ENCODE measurements at places on chromosomes 12 and 14.

GRCh38 chr12:73547421-73547820, 990.2 kb upstream of the ATXN7L3B start:
- DNase-seq = no peak

DNA sequence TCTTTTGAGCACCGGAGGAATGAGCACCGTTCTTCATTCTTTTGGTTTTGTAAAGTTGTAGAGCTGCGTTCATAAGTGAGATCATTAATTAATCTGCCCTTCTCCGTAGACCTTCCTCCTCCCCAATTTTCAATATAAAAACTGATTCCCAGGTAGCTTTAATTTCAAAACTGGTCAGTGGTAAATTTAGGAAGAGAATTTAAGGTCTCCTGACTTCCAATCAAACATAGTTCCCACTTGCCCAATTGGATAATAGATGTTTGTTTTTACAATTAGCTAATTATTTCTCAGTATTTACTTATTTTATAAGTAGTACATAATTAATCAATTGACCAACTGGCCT, 27.2 kb upstream of the YBX3 start:
- no peak for DNase-seq

- no peak for DNase-seq
Observed at GRCh38 chr12:25213338-25213737, 18.3 kb downstream of the ETFRF1 start.

GRCh38 chr12:106415134-106415533, 57.6 kb downstream of the POLR3B start:
- DNase-seq = no peak

DNA sequence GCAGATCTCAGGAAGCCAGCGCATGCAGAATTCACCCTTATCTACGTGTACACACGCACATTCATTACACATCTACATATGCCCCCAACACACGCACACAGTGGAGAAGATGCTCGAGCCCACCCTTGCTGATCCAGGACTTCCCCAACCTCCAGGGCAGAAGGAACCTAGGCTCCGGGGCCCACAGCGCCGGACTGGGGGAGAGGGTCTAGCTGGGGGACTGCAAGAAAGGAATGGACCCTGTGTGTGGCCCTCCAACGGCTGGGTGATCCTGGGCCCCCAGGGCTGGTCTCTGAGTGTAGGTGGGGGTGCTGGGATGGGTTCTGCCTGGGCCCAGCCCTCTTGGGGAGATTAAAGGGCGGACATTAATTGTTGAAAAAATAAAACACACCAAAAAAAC, 128.1 kb upstream of the C14orf180 start:
- no peak for DNase-seq

- no peak for DNase-seq
Observed at GRCh38 chr12:45915405-45915804, 75.0 kb downstream of the SCAF11 start.

DNA sequence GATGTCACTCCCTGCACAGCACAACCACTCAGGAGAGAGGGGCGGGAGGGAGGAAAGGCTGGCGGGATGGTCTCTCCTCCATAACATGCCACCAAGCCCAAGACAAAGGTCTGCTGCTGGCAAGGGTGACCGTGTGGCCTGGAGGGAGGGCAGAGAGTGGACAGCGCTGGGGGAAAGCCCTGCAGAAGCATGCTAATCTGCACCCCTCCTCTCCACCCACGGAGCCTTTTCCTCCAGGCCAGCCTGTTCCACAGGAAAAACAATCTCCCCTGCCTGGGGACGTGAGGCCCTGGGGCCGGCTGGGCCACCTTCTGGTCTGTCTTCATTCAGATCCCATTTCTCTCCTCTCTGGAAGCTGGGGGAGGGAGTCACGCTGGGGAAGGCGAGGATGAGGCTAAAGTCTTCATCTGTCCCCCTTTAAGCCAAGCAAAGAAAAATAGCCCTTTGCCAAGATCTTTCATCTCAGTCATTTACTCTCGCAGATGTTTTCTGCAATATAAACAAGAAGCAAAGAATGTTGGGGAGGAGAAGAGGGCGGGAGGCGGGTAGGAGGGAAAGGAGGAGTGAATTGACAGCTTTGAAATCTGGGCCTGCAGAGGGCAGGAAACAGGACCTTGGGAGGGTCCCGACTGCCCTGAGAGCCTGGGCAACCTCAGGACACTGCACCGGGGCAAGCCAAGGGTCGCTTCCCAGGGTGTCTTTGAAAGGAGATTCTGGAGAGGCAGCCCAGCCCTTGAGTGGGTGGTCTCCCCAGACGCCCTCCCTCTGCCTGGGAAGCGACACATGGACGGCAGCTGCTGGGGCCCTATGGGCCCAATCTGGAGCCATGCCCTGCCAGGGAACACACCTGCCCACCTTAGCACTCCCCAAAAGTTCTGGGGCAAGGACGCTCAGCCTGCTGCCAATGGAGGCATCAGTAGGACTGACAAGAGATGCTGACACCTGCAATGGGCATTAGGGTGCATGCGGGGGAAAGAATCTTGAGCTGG, 133.6 kb downstream of the ZFP36L1 start:
- DNase-seq = no peak

DNA sequence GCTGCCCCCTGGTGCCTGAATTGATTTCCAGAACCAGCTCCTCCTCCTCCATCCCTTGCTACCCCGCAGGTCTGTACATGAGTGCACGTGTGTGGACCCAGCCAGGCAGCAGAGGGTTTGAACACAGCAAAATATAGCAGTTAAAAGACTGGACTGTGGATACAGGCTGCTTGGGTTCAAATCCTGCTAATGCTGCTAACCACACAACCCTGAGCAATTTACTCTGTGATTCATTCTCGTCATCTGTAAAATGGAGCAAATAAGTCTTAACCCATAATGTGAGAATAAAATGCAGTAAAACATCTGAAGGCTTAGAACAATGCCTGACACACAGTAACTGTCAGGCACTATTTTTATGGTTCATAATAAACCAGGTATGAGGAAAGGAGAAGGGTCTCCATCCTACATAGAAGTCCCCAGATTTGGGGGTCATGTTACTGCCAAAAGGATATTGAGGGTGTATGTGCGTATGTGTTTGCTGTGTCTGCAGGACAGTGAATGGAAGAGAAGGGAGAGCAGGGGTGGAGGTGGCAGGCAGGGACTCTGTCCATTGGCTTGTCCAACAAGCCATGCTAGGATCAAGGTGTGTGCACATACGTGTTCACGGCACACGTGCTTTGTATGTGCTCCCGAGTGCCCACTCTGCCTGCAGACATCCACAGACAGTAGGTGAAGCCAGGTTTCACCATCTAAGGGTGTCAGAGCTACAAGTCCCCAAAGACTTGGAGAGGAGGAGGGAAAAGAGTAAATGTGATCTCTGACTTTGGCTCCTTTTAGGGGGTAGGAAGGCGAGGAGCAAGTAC, 1.5 kb upstream of the STAT6 start:
- DNase-seq = no peak

DNA sequence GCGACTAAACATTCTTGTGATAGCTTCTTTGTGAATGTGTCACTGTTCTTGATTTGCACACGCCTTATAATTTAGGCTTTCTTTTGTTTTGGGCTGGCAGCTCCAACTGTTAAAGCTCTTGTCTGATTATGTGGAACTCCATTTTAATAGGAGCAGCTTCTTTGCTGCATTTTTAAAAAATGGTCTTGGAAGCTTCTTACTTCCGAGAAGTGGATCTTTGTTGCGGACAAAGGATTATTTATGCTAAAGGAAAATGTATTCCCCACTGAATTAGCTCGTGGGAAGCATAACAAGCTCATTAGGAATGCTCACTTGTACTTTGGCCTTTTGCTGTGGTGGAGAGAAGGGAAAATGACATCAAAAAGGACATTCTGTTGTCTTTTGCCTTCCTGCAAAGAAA, 20.0 kb downstream of the GAS2L3 start:
- DNase-seq = no peak

DNA sequence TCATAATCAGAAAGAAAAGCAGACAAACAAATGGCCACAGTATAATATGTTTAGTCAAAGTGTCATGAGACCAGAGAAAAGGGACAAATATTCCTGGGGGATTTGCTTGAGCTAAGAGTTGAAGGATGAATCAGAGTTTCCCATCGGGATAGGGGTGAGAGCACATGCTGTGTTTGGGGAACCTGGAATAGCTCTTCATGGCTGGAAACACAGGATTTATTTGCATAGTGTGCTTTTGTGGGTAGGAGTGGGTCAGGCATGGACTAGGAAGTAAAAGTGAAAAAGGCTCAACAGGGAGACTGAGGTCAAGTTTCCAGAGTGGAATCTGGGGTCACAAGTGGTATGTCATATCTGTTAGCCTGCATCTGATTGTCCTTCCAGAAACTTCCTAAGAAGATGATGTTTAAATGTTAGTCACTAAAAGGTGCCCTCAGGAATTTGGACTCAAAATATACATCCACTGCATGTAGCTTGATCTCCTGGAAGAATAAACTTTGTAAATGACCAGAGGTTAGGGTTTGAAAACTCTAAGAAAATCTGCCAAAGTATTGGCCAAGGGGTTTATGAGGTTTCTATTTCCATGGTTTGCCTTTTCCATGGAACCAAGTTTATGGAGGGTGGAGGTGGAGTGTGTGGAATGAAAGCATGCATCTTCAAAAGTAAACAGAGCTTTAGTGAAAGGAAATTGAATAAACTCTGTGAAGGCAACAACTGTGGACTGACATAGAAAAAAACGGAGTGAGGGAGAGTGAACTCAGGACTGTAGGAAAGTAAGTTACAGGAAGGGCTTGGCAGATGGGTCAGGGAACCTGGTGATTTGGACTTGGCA, 344.6 kb downstream of the C12orf75 start:
- no peak for DNase-seq

- DNase-seq = no peak
Observed at GRCh38 chr12:58916921-58917511, 3.3 kb downstream of the LRIG3 start.

DNA sequence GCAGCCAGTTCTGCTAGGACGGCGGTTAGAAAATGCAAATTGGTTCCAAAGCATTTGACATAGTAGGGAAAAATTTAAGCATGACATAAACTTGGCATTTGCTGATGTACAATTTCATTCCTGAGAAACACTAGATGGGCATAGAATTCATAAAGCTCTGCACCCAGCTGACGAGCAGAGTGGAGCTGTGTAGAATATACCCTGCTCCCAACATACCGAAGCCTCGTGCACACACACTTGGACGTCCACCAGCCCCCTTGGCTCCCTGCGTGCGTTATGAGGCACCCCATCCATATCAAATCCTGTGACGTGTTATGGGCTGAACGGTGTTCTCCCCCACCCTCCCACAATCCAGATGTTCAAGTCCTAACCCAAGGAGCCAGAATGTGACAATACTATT, 65.4 kb downstream of the CLMN start:
- DNase-seq = no peak

- no peak for DNase-seq
Observed at GRCh38 chr12:31951939-31952338, 7.3 kb upstream of the RESF1 start.

DNA sequence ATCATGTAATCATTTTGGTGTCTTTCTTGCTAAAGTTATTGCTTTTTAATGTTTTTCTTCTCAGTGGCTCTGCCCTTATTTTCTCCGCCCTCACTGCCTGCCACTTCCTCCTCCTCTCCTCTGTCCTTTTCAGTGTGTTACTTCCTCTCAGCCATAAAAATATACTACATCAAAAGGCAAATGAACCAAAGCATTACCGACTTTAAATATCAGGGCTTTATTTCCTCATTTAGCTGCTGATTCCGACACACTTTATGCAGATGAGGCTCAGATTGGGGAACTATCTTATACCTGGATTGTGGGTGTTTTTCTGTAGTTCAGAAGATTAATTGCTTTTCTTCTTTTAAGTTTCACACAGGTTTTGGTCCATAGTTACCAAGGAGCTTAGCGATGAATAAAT, 118.1 kb downstream of the CMAS start:
- no peak for DNase-seq

DNA sequence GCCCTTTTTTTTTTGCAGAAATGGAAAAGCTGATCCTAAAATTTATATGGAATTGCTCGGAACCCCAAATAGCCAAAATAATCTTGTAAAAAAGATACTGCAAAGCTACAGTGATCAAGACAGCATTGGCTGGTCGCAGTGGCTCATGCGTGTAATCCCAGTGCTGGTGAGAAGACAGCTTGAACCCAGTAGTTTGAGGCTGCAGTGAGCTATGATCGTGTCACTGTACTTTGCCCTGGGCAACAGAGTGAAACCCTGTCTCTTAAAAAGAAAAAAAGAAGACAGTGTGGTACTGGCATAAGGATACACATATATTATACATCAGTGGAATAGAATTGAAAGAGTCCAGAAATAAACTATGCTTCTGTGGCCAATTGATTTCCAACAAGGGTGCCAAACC, 5.4 kb downstream of the ITGB7 start:
- DNase-seq = no peak

DNA sequence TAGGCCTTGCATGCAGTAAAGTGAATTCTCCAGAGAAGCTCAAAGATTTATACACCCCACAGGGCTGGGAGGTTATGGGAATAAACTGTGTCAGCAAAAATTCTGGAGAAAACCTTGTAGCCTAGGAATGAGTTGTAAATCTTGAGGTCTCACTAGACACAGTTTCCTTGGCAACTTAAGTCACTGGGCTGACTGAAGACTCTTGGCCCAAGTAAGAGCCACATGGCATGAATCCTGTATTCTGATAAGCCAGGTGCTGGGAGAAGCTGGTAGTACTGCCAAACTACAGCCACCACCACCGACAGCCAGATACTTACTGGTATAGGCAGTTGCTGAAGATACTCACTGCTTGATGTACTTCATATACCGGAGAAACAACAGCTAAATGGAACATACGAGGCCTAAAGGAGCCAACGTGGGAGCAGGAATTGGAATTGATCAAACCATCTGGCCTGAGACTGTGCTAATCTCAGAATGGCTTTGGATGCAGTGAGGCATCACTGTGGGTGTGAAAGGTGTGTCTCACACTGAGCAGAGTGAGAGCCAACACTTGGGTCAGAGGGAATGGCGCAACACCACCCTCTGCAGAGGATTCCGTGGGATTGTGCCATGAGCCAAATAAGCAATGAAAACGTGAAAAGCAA, 102.8 kb upstream of the TMCC3 start:
- DNase-seq = no peak

DNA sequence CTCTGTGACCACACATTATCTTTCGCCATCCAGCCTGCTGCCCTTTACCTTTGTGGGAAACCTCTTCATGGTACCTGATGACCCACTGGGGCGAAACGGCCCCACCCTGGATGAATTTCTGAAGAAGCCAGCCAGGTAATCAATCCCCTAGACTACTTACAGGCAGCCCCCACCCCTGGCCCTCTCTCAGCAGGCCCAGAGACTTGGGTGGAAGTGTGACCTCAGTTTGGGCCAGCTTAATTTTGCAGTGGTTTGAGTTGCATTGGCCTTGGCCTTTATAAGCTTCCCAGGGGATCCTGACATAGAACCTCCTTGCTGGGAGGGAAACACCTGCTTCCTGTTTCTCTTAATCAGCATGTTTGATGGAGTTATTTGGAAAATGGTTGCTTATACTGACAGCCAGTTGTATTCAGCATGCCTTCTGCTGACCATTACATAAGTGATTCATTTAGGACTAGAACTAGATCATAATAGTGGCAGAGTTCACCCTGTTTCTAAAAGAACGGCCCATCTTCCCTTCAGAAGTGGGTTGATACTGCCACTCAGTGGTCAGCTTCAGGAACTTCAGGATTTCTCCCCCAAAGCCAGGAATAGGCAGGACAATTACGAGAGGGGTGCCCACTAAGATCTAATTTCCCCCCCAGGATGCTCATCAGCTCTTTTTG, 6.1 kb downstream of the SDR39U1 start:
- peak; percentile 76 for DNase-seq

All from NCI-H1092 treated with DMSO at 0.1 percent for 48 hours (cell line).